Psoas muscle (tissue), 8 donors: ENCODE measurements at places on chromosomes 12 and 14. TPM values are rescaled to one million over a fixed set of nuclear protein-coding genes. Genes with fewer than 3 reads are reported as not detected.

TRPV4 gene
- 0.07 TPM for polyA plus RNA-seq

PAH gene
- polyA plus RNA-seq: not detected

CLBA1 gene
- polyA plus RNA-seq: 6.8 TPM

SRSF9 gene
- polyA plus RNA-seq: 53.8 TPM

DNA sequence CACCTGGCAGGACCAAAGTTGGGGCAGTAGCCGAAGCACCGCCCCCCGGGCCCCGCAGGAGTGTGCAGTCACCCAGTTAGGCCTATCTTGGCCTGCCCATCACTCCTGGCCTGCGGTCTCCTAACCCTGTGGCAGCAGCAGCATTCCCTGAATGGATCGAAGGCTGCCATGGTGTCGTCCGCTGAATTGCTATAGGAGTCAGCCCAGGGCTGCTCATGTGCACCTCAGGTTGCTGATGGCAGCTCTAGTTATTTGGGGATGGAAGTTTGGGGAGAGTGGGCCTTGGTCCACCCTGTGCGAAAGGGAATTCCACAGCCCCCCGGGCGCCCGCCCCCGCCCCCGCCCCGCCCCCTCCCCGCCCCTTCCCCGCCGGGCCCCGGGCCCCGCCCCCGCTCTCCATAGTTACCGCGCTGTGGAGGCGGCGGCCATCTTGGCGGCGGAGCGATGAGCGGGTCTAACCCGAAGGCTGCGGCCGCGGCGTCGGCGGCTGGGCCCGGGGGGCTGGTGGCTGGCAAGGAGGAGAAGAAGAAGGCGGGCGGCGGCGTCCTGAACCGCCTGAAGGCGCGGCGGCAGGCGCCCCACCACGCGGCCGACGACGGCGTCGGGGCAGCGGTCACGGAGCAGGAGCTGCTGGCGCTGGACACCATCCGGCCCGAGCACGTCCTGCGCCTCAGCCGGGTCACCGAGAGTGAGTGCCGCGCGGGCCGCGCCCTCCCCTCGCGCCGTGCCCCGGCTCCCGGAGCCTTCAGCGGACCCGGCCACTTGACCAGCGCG, at the start of gene UNC119B:
Gene UNC119B, plus strand, starts transcription at position 428 of the 774 bp plus-strand sequence. Its CDS starts 17 bp downstream, at position 445.
- peak; percentile 82 for DNase-seq

- DNase-seq: no peak
Measured at GRCh38 chr14:50030036-50030435, 86.3 kb downstream of the VCPKMT start.

GRCh38 chr12:109836916-109837315, 3.7 kb upstream of the TRPV4 start:
- DNase-seq: no peak

DNA sequence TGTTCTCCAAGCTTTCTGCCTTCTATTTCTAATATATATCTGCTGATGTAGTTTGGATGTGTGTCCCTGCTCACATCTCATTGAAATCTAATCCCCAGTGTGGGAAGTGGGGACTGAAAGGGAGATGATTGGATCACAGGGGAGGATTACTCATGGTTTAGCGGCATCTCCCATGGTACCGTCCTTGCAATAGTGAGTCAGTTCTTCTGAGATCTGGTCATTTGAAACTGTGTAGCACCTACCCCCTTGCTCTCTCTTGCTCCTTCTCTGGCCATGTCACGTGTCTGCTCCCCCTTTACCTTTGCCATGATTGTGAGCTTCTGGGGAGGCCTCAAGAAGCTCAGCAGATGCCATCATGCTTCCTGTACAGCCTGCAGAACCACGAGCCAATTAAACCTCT, 26.2 kb upstream of the ALX1 start:
- DNase-seq: no peak

DNA sequence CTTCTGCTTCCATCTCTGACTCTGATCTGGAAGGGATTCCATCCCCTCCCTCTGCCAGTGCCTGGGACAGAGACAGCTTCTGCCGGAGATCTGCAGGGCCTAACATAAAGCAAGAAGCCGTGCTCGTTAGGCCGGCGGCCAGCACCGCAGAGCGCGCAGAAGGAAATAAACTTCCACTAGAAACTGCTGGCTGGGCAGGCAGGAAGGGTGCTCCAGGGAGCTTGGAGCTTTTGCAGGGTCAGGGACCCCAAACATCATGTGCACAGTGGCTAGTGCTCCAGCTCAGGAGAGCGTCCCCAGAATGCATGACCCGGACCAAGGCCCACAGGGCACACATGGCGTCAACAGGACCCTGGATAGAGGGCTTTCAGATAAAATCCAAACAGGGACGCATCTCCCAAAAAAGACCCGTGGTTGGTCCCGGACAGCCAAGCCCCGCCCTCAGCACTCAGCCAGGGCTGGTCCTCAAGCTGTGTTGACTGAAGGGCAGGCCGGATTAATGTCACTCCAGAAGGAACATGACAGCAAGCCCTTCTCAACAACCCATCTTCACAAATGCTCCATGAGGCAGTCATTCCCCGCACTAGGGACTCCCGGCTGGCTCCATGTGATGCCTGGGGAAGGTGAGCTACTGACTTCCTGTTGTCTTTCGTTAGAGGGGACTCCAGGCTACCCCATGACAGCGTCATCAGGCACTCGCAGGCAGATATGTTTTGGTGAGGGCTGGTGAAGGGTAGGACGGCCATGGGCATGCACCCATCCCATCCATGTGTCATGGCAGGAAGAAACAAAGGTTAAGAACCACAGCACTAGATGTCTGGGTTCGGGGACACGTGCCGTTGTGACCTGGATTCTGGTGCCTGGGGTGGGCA, 121.5 kb downstream of the CALM1 start:
- no peak for DNase-seq
